NCI-H2081 treated with DMSO at 0.1 percent for 48 hours (cell line): ENCODE measurements at places on chromosomes 12 and 14.

GRCh38 chr14:22580625-22581024, 8.4 kb downstream of the DAD1 start:
- DNase-seq: no peak

- no peak for DNase-seq
Observed at GRCh38 chr14:90299408-90299807, 32.3 kb downstream of the NRDE2 start.

- DNase-seq: no peak
Observed at GRCh38 chr12:19058235-19059021, 71.1 kb upstream of the PLEKHA5 start.

- DNase-seq: no peak
Observed at GRCh38 chr12:1213618-1214205, 222.7 kb downstream of the ERC1 start.

GRCh38 chr14:73460691-73461127, 2.4 kb upstream of the NUMB start:
- peak; percentile 15 for DNase-seq

GRCh38 chr12:128956755-128957154, 103.5 kb downstream of the GLT1D1 start:
- no peak for DNase-seq

DNA sequence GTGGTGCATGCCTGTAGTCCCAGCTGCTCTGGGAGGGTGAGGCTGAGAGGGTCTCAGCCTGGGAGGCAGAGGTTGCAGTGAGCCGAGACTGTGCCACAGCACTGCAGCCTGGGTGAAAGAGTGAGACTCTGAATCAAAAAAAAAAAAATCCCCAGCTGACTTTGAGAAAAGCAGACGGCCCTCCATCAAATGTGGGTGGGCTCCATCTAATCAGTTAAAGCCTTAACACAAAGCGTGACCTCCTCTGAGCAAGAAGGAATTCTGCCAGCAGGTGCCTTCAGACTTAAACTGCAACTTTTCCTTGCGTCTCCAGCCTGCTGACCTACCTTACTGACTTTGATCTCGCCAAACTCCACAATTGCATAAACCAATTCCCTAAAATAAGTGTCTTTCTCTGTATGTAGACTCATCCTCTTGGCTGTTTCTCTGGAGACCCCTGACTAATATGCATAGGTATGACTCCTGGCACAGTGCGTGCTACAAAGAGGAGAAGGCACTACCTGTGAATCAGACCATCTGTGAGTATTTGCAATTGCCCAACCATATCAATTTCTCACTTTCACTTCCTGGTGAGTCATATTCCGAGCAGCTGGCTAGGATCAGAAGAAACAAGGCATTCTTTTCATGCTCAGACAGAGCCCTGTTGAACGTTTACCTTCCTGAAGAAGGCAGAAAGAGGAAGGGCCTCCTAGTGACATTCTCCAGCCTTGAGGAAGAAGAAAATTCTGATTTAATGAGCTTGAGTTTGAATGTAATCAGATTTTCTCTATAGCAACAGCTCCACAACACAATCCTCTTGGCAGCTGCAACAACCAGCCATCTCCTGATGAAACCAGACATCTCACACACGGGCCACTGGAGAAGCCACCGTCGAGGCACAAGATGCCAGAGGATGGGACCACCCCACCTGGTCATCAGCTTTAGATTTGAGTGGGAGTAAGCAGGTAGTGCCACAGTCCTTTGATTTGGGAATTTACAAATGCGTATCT, 54.3 kb downstream of the CLMN start:
- DNase-seq: no peak

DNA sequence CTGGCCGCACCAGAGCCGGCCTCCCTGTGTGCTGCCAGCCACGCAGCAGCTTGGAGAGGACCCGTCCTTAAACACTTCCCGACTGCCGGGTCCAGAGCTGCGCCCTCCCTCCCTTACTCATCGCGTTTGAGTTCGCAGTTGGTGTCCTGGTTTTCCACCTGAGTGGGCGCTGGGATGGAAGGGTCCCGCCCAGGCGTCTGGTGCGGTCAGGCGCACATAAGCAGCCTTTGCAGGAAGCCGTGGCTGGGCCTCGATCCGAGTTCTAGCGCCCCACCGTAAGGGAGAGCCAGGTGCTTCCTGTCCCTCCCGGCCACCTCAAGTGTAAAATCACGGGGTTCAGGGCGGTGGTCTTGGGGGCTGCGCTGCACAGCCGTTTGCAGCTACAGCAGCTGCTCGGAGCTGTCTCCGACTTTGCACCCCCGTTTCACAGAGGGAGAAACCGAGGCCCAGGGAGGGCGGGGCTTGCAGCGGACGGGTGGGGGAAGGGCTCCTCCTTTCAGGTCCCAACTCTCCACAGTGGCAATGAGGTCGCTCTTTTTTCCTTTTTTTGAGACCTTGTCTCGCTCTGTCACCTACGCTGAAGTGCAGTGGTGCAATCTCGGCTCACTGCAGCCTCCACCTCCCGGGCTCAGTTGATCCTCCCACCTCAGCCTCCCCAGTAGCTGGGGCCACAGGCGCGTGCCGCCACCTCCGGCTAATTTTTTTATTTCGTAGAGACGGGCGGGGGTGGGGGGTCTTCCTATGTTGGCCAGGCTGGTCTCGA, 51.3 kb downstream of the LRCOL1 start:
- DNase-seq: no peak

DNA sequence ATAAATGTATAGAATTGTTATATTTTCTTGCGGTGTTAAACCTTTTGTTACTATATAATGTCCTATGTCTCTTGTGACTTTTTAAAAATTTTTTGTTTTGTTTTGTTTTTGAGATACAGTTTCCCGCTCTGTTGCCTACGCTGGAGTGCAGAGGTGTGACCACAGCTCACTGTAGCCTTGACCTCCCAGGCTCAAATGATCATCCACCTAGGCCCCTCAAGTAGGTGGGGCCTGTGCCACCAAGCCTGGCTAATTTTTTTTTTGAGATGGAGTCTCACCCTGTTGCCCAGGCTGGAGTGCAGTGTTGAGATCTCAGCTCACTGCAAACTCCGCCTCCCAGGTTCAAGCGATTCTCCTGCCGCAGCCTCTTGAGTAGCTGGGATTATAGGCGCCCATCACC, 26.5 kb upstream of the RCOR1 start:
- no peak for DNase-seq

DNA sequence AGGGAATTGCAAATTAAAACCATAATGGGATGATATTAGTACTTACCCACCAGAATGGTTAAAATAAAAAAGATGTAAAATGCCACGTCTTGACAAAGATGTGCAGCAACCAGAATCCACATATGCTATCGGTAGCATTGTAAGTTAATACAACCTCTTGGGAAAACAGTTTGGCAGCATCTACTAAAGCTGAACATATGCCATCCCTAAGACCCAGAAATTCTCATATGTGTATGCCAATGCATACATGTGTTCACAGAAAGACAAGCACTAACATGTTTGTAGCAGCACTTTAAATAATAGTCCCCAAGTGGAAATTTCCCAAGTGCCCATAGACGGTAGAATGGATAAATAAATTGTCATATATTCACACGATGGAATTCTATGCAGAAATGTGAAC, 28.3 kb upstream of the SLC5A8 start:
- DNase-seq: no peak

- no peak for DNase-seq
Observed at GRCh38 chr14:25095736-25096437, 45.9 kb upstream of the STXBP6 start.

GRCh38 chr14:103061482-103061976, 4.2 kb upstream of the CDC42BPB start:
- DNase-seq: no peak

DNA sequence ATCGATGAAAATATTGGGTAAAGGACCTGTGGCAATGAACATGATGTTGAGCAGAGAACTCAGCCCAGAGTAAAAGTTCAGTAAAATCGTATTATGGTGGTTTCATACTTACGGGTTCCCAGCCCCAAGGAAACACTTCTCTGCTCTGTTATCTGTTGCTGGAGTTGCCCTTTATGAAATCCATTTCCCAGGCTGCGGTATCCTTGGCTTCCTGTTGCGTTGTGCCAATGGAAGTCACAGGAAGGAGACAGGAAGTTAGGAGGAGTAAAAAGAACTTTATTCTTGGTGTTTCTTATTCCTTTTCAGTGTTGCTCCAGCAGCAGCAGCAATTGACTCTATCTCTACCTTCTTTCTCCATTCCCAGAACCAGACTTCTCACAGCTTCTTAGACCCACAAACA, 965.2 kb downstream of the VRK1 start:
- DNase-seq: no peak

GRCh38 chr12:27805238-27805637, 25.2 kb upstream of the MANSC4 start:
- no peak for DNase-seq

DNA sequence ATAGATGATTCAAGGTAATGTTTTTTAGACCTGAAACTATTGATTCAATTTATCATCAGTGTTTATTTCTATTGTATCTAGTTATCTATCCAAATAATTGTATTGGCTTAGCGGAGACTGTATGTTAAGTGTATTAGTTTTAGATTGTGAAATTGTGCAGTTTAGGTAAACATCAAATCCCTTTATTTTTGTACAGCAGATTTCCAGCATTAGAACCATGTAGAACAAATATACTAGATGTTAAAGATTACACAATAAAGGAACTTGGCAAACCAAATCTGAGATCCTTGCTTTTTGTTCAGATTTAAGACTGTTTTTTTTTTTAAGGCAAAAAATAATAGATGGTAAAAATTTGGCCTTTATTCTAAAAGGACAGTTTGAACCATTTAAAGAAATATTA, 39.3 kb downstream of the PPM1A start:
- DNase-seq: no peak

DNA sequence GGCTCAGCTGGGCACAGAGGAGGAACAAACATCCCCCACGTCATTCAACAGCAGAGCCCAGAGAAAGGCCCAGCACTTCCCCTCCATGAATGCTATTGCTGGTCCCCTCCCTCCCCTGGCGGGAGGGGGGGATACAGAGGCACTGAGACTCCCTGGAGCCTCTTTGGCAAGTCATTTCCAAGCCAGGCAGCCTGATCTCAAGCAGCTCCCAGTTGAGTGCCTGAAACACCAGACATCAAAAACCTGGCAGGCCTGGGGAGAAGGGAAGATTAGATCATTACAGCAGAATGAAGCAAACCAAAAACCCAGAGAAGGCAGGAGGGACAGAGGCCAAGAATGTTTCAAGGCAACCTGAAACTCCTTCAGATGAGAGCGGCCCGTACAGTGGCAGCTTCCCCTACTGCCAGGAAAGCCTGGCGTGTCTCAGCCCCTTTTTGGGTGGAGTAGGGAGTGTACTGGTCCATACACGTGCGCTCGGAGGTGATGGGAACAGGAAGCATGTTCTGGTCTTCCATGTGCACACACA, 92.1 kb downstream of the LRRC74A start:
- peak; percentile 59 for DNase-seq

- DNase-seq: no peak
Observed at GRCh38 chr14:47966076-47966810, 290.8 kb upstream of the MDGA2 start.

DNA sequence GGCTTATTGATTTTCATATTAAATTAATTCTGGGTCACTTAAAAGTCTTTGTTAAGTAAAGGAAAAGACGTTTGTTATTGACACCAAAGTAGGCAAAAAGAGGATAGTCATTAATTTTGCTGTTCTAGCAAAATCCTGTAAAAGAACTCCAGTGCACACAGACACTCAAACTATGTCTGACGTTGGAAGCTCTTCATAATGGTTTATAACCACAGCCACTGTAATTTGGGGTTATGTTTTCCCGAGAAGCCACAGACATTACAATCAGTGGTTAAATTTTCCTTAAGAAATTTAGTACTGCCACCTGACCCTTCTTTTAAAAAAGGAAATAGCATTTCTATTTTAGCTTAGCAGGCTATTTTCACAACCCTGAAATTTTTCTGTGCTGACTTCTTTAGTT, 267.5 kb downstream of the CCDC91 start:
- DNase-seq: no peak

GRCh38 chr12:7068994-7069346, 8.5 kb downstream of the C1S start:
- no peak for DNase-seq

DNA sequence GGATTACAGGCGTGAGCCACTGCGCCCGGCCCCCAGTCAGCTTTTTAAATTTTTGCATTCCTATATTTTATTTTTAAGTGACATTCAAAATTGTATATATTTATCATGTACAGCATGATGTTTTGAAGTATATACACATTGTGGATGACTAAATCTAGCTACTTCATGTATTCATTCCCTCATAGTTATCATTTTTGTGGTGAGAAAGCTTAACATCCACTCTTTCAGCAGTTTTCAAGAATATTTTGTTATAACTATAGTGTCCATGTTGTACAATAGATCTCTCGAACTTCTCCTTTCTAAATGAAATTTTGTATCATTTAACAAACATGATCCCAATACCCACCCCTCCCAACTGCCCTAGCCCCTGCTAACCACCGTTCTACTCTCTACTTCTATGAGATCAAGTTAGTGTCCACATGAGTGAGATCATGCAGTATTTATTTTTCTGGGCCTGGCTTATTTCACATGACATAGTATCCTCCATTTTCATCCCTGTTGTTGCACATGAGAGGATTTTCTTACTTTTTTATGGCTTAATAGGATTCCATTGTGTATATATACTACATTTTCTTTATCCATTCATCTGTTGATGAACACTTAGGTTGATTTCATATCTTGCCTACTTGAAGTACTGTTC, 8.8 kb upstream of the HEBP1 start:
- no peak for DNase-seq

DNA sequence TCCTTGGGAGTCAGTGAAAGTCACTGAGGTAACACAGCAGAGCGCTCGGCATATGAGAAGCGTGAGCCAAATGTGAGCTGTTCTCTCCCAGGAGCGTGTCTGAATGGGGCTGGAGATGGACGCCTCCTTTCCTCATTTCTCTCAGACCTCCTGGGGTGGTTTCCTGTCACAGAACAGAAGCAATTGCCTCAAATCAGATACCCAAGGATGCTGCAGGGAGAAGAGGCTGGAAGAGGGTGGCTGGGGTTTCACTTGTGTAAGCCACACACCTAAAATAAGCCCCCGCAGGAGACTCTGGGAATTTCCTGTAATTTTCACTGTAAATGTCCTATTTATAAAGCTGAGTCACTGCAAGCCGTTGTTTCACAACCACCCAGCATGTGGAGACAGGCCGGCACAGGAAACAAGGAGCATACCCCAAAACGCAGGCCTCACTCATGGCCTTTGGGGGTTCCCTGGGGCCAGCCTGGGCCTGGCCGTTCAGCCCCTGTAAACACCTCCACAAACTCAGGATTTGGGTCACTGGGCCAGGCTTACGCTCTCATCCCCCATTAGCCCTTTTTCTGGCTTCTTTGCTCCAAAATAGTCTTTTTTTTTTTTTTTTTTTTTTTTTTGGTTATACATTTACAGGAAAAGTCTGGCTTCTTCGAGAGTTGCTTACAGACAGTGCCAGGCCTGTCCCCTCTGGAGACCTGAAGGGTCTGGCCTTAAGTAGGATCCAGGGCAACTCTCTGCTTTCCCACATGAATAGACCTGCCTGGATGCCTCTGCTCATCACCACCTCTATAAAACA, 55.3 kb downstream of the VCPKMT start:
- DNase-seq: no peak

DNA sequence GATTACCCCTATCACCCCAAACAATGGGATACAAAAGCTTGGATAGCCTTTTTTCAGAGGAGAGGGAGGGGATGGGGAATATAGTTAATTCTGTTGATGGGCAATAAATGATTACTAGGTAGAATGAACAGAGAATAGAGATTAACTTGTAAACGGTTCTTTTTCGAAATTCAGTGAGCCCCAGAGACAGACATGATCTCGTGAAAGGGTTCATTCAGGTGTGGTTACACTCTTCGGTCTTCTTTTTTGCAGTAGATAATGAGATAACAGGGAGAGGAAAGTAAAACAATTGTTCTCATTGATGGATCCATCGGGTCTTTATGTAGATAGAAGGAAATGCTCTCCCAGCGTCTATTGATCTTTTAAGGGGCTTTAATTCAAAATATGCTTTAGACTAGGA, 69.3 kb upstream of the RASSF8 start:
- no peak for DNase-seq
